Hematopoietic multipotent progenitor cell treated with erythropoietin and hydrocortisone succinate and interleukin-3 and kit ligand, for 17 days (in vitro differentiated cells): ENCODE measurements at places on chromosomes 12 and 14.
A peak's percentile ranks its signal among the peaks of the same experiment; 100 is the strongest.

DNA sequence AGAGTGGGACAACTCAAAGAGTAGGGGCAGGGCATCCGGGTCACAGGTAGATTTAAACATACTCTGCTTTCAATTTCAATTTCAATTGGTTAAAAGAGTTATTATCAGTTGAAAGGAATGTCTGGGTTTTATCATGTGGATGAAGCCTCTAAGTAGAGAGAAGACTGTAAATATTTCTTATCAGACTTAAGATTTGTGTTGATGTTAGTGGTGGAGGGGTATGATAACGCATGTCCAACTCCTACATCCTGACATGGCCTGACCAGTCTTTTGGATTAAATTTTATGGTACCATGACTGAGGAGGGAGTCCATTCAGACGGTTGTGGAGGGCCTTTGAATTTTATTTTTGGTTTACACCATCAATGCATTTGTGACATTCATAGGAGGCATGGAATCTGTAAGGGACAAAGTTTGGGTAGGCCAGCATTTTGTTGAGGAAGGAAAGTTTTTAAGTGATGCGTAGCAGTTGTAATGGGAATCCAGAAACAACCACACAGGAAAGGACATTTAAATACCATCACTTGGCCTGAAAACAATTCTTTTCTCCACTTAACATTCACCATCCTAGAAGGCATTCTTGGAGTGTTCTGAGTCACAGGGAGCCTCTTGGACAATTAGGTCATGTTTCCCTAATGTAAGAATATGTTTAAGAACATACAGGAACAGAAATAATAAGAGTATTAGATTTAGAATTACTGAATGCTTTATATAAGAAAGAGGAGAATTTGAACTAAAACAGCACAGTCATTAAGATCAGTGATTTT lies 371.9 kb downstream of the ATP23 start:
- DNase-seq, result no peak

DNA sequence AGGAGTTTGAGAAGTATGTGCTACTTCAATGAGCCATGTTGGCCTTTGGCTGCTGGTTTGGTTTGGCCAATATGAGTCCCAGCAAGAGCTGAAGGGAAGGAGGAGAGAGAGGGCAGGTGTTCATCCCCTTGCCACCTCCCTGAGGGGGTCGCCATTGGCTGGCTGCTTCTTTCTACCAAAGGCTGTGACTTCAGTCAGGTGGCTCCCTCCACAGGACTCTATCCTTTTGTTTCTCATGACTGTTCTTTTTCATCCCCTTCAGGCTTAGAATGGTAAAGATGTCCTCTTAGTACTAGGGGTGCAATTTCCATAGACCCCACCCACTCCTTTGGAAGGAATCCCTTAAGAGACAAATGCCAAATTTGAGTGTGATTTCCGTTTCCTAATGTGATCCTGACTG lies 31.2 kb upstream of the OTOGL start:
- DNase-seq, result no peak

GRCh38 chr12:22069851-22070250 lies 23.8 kb downstream of the CMAS start:
- no peak for DNase-seq

DNA sequence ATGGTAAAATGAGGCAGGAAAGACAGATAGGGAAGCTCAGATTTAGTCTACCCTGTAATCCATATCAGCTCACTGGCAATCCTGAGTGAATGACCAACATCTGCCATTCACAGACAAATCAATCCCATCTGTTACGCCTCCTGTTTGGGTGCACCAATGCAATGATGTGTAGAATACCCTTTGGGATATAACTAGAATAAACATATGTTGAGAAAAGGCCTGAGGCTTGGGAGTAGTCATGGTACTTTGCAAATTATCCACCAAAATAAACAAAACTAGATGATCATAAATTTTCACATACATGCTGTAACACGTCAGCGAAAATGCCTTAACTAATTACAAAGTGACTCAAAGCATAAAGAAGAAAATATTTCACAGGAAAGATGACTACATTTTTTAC lies 78.8 kb downstream of the KCNC2 start:
- DNase-seq, result no peak

GRCh38 chr12:91781114-91781513 lies 364.5 kb downstream of the BTG1 start:
- DNase-seq, result no peak

GRCh38 chr14:49892301-49892635 lies 614 bp upstream of the ARF6 start:
- peak; percentile 53 for DNase-seq

DNA sequence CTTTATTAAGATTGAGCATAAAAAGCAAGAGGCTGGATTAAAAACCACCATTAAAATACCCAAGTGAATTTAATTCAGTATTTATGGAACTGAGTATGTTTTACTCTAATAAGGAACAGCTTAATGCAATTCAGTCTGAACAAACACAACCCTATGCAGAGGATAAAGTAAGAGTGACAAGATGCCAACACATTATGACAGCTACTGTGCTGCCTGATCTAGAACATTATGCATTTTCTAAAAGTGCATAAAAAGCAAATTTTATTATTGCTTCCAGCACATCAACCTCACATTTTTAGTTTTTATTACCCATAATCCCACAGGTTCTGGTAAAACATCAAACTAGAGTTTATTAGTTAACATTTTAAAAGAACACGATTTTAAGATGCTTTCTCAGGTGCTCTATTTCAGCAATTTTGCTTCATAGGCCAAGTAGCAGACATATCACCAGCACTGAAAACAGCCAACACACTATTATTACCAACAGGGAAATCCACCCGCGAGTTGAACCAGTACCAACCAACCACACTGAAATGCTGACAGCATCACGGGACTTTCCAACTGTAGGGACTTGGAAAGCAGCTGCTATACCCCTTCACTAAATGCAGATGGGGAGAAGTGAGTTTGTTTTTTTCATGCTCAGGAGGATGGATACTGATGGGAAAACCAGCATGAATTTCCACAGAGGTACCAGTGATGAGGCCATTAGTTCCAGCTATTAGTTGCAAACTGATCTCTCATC lies 372.1 kb downstream of the KCNH5 start:
- DNase-seq, result no peak

- DNase-seq, result no peak
Observed at GRCh38 chr12:132191715-132192553, 47.7 kb downstream of the NOC4L start.

GRCh38 chr14:66072190-66073084 lies 413.7 kb upstream of the CCDC196 start:
- DNase-seq, result no peak

- no peak for DNase-seq
Observed at GRCh38 chr12:48034835-48035805, 30.8 kb upstream of the COL2A1 start.

DNA sequence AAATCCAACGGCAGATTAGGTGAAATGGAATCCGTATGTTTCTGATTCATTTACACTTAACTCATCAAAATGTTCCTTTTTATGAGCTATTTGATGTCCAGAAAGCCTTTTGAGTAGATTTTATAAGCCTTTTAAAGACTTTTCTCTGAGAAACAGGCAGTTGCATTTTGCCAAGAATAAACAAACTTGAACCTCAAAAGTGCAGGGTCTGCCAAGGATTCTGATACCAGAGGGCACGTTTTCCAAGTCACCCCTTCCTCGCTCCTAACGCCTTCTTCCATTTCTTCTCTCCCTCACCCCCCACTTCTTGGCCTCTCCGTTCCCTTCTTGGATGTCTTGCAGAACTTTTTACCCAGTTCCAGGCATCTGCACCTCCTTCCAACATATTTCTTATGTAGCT lies 200.6 kb upstream of the TBX3 start:
- DNase-seq, result no peak

GRCh38 chr12:53097564-53098353 lies at the start of gene IGFBP6:
Gene IGFBP6 (plus strand): TSS chr12:53097667. CDS start chr12:53097718, 51 bp downstream.
- DNase-seq, result no peak

DNA sequence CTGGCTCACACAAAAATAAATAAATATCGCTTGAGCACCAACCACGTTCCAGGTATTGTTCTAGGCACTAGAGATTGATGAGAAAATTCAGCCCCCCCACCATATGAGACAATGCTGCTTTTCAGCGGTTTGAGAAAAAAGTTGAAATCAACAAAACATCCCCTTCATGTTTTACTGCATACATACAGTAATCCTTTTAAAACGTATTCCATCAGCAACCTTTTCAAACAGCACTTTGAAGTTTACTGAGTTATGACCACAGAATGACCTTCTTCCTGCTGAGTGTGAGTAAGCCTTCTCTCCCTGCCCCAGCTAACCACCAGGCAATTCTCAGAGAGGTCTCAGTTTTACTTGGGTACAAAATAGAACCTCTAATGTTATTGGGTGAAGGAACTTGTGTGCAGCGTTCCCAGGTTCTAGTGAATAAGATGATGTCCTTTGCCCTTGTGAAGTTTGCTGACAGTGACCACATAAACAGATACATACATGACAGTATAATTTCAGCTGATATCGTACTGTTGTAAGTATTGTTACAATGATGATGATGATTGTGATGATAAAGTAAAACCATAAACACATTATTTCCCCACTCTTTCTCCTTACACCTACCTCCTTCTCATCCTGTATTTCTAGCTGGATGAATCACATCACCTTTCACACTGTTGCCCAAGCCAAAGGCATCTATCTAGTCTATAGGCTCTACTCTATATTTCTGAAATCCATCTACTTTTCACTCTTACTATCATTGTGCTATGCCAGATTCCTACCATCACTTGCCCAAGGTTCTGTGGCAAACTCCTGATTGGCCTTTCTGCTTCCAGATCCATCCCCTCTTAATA lies 124.4 kb upstream of the KRR1 start:
- no peak for DNase-seq

DNA sequence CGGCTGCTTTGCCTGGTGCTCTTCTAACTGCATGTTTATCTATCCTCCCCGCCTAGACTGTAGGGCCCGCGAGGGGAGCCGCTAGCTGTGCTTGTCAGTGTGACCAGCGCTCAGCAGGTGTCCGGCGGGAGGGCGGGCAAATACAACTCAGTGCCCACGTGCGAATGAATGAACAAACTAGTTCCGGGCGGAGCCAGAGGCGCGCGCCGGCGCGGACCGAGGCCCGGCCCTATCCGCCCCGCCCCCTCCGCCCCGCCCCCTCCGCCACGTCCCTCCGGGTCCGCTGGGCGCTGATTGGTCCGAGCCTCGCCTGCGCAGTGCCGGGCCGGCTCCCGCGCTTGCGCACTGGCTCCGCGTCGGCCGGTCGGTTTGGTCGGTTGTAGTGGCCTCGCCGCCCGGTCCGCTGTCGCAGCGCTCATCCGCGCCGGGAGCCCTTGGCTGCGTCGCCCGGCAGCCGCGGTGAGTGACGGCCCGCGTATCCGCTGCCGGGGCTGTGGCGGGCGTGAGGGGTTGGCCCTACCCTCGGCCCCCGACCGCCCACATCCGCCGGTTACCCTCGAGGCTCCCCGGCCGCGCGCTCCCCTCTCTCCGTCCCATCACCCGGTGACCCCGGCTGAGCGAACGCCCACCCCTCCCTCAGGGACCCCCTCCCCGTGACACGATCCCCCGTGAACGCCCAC lies 60.0 kb downstream of the DDX51 start:
- DNase-seq, result peak; percentile 94

DNA sequence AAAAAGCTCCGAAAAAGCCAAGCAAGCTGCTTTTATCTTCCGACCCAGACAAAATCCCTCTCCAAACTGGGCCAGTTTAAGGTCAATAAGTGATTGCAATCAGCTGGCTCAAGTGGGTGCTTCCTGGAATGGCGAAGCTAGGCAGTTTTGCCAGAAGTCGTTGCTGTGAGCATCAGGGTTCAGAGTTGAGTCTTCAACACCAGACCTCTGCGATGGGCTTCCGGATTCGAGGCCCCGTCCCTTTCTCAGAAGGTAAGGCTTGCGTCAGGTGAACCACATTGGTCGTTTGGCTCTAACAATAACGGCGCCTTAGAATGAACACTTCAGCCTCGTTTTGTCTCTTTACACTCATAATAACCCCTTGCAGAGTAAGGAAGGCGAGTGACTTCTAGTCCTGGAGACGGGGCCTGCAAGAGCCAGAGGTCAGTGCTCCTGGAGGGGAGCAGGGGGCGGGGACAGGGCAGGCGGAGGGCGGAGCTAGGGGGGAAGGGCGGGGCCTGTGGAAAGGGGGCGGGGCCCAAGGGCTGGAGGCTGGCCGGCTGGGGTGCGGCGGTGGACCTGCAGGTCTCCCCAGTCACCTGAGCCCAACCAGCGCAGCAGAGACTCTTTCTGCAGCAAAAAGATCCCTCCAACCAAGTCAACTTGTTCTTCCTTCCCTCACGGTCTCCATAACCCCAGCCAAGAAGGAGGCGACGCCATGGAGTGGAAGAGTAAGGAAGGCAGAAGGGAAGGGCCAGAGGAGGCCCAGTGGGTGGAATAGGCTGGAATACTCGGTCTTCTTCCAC lies 34.0 kb upstream of the NFYB start:
- no peak for DNase-seq

DNA sequence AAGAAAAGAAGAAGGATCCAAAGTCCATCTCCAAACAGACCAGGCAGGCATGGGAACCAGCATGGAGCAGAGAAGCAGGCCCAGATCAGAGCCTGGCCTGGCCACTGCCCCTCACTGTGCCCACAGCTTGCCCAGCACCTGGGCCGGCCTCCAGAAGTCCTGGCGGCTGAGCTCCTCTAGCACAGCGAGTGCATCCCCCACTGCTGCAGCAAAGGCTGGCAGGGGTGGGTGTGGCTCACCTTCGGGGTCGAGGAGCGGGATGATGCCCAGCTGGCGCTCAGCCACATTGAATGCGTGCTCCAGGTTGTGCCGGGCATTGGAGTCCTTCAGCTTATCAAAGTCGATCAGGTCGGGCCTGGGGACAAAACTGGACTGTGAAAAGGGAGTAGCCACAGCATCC lies 78.7 kb downstream of the SPTB start:
- DNase-seq, result no peak

GRCh38 chr12:2251526-2252209 lies 198.9 kb downstream of the CACNA1C start:
- no peak for DNase-seq

GRCh38 chr12:13179211-13180074 lies 17.1 kb upstream of the EMP1 start:
- no peak for DNase-seq

GRCh38 chr12:131101703-131102492 lies 148.2 kb downstream of the ADGRD1 start:
- DNase-seq, result no peak

- DNase-seq, result no peak
Observed at GRCh38 chr12:22682663-22683062, 57.7 kb downstream of the ETNK1 start.

DNA sequence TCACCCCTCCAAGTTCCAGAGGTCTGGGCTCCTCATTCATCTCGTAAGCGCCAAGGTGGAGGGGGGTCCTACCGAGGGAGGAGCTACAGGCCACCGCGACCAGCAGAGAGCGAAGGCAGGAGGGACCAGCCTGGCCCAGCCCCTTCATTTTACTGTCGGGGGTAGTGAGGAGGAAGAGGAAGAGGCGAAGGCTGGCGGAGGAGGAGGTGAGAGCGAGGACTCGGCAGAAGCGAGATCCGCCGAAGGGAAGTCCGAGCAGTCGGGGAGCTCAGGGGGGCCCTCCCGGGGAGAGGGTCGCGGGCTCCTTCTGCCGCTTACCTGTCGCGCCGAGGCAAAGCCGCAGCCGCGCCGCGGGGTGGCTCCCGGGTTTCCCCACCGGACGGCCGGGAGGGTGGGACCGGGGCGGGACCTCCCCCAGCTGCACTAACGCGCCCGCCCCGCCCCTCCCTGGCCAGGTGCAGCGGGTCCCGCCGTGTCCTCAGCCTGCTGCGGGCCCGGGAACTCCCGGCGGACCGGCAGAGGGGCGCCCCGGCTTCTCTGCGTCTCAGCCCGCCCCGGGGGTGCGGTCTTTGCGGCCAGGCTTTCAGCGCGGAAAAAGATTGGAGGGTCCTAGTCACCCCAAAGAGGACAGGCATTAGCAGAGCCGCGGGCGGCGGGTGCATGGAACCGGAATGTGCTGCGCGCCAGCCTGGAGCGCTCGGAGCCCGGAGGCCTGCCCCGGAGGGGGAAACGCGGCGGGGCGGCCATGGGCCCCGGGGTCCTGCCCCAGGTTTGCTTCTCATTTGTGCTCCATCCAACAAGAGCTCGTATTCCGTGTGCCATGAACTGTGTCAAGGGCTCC lies at the start of gene GALNT6:
Gene GALNT6, minus strand, starts transcription at position 124 of the 841 bp plus-strand sequence. CDS start 11,625 bp downstream, outside the sequence.
- DNase-seq, result peak; percentile 63
